ENCODE measurements at places on chromosomes 11 and 22.
A peak's percentile ranks its signal among the peaks of the same experiment; 100 is the strongest.

DNA sequence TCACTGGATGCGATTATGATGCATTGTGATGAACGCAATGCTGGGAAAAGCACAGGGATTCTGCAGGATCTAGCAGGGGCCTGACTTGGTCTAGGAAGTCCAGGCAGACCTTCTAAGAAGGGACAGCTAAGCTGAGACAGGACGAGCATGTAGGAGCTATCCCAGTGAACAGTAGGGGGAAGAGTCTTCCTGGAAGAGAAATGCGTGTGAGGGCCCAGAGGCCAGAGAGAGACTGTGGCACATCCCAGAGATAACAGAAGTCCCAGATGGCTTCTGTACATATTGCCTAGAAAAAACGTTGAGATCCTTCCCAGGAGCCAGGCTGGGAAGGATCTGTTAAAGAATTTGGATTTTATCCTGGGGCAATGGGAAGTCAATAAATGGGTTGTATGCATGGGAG, 24.6 kb downstream of the RCN1 start:
- DNase-seq, result no peak

DNA sequence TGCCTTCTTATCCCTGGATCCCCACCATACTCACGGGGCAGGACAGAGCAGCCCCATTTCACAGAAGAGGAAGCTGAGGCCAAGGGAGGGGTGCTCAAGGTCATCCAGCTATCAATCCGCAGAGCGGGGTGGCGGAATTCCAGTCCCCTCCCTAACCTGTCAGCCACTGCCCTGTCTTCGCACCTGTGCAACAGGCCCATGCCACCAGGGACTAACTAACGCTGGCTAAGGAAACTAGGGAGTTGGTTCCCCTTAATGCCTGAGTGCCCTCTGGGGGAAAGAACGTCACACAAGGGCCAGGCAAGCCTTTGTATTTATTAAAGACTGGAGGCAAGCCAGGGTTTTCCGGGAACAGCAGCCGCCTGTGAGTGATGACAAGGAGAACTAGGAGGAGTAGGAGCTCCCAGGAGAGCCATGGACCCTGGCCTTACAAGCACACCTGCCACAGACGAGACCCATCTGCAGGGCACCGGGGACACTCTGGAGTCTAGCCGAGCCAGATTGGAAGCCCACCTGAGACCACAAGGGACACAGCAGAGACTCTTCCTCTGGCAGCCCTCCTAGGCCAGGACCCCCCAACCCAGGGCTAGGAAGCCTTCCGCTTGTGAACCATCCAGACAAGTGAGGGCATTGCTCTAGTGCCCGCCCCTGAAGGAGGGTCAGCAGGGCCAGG, 64.4 kb downstream of the MYH9 start:
- DNase-seq, result peak; percentile 83

GRCh38 chr11:28820296-28820989, 712.3 kb downstream of the METTL15 start:
- no peak for DNase-seq

DNA sequence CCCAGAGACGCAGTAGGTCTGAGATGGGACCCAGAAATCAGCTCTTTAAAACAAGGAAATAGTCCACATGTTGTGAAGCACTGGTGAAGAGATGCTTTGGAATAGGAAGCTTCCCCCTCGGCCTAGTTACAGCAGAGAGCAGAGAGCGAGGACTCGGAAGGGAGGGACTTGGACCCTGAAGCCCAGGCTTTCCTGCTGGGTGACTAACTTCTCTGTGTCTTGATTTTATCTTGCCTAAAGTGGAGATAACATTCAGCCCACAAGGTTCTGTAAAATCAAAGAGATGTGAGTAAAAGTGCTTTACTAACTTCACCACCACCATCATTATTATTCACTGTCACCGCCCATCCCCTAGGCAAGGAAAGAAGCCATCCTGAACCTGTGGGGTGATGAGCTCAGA, 58.4 kb downstream of the THAP12 start:
- DNase-seq, result no peak

GRCh38 chr11:107929611-107930200, 1.5 kb downstream of the RAB39A start:
- no peak for DNase-seq

DNA sequence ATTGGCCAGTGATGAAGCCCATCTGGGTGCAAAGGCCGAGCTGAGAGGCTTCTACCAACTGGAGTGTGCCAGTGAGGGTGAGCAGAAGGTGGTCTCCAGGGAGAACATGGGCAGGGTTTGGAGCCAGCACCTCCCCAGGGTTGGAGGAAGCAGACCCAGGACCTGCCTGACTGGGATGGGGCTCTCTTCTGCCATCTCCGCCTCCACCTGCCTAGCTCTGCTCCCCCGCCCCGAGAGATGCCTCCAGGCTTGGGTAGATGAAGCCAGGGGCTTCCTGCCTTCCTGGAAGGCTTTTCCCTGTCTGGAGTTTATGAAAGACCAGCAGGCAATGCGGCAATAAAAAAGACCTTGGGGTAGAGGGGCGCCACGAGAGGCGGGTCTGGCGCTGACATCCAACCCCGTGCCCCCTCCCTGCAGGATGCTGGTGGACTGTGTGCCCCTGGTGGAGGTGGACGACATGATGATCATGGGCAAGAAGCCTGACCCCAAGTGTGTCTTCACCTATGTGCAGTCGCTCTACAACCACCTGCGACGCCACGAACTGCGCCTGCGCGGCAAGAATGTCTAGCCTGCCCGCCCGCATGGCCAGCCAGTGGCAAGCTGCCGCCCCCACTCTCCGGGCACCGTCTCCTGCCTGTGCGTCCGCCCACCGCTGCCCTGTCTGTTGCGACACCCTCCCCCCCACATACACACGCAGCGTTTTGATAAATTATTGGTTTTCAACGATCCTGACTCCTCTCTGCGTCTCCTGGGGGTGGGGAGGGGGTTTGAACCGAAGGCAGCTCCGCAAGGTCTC, 3.3 kb downstream of the SELENOM start:
- DNase-seq, result peak; percentile 61

GRCh38 chr22:45225732-45226502, 14.8 kb downstream of the KIAA0930 start:
- peak; percentile 72 for DNase-seq

GRCh38 chr11:66277471-66278362, at the start of gene CNIH2:
Gene CNIH2, plus strand, starts transcription at chr11:66278175. Its CDS starts 282 bp downstream, at chr11:66278457.
- DNase-seq, result peak; percentile 98

GRCh38 chr11:17638311-17638710, 81.1 kb upstream of the MYOD1 start:
- DNase-seq, result no peak

DNA sequence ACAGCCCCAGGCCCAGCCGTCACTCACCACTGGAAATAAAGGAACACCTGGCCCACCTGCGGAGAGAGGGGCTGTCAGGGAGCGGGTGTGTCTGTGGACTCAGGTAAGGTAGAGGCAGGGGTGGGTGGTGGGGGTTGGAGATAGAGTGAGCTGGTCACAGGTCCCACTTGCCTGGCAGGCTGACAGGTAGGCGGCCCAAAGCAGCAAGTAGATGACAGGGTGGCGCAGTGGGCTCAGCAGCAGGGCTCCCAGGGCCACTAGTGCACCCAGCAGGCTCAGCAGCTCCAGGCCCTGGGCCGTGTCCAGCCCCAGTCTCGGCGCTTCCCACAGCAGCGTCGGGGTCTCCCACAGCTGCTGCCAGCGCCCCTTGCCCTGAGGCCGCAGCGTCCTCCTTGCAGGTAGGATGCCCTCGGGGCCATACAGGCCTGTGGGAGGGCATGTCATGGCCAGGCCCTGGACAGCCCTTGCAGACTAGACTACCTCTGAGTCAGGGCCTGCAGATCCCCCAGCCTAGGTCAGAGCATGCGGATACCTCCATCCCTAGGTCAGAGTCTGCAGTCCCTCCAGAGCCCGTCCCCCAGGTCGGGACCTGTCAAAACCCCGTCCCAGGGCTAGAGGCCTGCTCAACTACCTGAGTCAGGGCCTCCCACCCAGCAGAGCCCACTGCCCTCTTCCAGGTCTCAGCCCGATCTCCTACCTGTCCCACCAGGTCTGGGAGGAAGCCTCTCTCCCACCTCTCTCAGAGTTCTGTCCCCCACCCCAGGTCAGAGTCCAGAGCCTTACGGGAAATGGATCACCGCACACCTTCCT, 686 bp downstream of the LMF2 start:
- DNase-seq, result peak; percentile 98

- DNase-seq, result no peak
Measured at GRCh38 chr11:114304065-114304464, 7.9 kb downstream of the NNMT start.

DNA sequence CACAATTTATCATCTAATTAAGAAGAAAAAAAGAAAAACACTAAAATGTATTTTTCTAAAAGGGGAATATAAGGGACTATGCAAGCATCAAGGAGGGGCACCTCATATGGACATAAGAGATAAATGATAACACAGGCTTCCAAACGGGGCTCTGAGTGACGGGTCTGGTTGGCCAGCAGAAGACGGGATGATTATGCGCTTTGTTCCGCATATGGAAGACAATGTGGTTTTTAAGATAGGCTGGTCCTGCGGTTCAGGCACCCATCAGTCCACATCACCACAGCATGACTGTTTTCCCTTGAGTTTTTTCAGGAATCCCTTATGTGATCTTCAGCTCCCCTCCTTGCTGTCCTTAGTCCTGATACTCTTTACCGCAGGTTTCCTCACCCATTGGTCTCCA, 404.6 kb downstream of the OPCML start:
- DNase-seq, result no peak

GRCh38 chr11:4695442-4695841, 2.2 kb downstream of the OR51E2 start:
- no peak for DNase-seq

- DNase-seq, result no peak
Measured at GRCh38 chr11:2234963-2235362, 35.4 kb downstream of the ASCL2 start.

- peak; percentile 37 for DNase-seq
Measured at GRCh38 chr11:72842126-72842525, 27.9 kb downstream of the ATG16L2 start.

DNA sequence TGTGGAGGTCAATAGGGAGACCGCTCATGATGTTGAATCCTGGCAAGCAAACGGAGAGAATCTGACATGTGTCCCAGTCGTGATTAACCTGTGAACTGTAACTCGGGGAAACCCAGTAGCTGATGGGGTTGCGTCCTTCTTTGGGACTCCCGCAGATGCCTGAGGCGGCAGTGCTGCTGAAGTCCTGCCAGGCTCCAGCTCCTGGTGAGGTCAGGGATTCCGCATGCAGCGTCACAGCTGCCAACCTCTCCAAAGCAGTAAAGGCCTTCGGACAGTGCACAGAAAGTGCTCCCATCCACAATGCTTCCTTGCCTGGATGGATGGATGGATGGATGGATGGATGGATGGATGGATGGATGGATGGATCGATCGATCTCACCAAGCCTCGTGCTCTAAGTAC, 13.5 kb downstream of the KCNQ1 start:
- DNase-seq, result peak; percentile 46

DNA sequence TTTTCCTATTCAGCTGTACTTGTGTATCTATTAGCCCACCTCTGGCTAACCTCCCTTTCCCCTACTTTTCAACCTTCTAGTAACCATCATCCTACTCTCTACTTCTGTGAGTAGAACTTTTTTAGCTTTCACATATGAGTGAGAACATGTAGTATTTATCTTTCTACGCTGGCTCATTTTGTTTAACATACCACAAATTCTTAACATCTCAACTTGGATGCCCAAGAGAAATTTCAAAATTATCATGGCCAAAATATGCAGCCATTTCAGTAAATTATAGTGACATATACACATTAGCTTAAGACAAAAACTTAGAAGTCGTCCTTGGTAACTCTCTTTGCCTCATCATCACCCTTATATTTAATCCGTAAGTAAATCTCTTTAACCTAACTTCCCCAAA, 34.7 kb downstream of the LUZP2 start:
- DNase-seq, result no peak

GRCh38 chr11:59899532-59899931, 20.9 kb downstream of the OOSP3 start:
- no peak for DNase-seq

- DNase-seq, result no peak
Measured at GRCh38 chr11:115922876-115923275, 418.7 kb upstream of the CADM1 start.

DNA sequence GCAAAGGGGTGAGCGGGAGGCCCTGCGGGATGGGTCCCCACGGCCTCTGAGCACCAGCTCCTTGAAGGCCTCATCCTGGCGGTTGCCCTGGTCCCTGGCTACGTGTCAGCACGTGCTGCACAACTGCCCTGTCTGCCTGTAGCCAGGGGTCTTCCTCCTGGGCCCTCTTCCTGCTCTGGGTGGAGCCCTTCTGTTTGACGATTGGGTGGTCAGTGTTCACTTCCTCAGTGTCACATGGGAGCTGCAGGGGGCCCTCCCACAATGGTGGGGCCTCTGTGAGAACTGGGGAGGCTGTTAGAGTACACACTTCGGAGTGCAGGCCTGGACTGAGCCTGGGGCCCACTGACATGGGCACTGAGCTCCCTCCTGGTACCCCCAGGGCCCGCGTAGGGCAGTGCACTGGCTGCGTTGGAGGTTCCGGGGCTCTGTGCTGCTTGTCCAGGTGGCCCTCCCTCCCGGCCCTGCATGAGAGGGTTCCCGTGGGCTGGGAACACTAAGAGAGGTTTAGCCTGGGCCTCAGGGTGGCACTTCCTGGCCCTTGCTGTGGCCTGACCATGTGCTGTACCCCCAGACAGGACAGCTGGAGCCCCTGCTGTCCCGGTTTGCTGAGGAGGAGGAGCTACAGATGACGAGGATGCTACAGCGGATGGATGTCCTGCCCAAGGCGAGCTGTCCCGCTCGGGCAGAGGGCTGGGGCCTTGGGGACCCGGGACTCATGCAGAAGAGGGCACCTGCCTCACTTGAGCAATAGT, 13.8 kb downstream of the DGCR6L start:
- peak; percentile 66 for DNase-seq

GRCh38 chr22:32713737-32714457, 87.6 kb upstream of the TIMP3 start:
- DNase-seq, result peak; percentile 76

GRCh38 chr11:95562196-95562921, 227.2 kb downstream of the FAM76B start:
- no peak for DNase-seq

DNA sequence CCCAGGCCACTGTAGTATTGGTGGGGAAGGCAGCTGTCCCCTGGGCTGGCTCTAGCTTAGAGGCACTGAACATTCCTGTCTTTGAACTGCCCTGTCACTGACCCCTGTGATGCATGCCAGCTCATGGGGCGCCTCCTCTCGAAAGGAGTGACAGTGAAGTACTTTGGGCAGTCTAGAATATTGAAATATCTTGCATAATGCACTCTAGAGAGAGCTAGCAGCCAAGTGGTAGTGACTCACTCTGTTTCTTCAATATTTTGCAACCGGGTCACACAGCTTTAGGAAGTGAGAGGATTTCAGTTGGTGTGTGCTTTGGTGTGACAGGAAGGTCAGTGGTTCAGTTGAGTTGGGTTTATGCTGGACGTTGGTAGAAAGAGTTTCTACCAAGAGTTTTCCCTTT, 35.5 kb upstream of the ST14 start:
- peak; percentile 86 for DNase-seq
